ENCODE measurements at places on chromosomes 5 and 9.

DNA sequence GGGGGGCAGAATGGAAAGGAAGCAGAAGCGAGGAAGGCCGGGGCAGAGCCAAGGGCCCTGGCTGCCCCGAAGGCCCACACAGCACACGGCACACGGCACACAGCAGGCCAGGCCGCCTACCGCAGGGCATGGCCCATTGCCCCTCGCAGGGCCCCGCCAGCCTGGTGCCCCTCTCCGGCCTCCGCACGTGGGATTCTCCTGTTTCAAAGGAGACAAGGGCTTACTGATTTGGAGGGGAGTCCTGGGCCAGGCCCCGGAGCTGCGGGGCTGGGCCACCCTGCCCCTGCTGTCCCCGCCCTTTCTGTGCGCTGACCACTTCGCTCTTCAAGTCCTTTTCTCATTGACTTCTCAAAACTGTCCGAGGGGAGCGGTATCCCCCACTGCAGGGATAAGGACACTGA lies 7.7 kb upstream of the PHYKPL start:
- no peak for DNase-seq

DNA sequence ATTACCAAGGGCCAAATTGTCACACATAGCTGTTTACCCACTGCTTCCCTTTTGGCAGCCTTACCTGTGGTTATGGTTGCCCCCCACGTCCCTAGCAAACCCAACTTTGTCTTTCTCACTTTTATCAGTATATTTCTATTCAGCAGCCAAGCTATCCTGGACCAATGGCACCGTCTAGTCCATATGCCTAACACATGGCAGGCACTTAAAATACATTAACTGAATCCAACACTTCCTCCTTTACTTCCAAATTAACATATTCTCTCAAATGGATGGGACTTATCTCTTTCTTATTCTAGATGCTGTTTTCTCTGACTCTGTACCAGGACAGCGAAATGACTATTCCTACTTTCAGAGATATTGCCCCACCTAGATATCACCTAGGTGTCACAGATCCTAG lies 50.9 kb upstream of the SLC44A1 start:
- DNase-seq: no peak

GRCh38 chr5:148474025-148474511 lies 90.3 kb downstream of the FBXO38 start:
- DNase-seq: no peak

DNA sequence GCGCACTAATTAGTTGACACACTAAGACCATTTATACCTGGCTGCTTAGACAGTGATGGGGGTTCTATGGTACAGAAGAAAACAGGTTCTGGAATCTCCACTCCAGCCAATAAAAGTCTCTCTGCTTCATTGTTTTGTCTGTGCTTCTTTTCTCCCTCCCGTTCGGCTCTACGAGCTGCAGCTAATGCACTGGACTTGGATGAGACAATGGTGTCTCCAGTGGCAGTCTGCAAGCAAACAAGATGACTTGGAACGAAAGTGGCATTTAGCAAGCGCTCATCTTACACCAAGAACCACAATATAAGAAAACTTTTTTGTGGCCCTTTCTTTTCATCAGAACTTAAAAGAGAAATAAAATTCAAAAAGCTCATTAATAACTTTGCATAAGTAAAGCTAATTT lies 30.2 kb downstream of the GFM2 start:
- DNase-seq: no peak

DNA sequence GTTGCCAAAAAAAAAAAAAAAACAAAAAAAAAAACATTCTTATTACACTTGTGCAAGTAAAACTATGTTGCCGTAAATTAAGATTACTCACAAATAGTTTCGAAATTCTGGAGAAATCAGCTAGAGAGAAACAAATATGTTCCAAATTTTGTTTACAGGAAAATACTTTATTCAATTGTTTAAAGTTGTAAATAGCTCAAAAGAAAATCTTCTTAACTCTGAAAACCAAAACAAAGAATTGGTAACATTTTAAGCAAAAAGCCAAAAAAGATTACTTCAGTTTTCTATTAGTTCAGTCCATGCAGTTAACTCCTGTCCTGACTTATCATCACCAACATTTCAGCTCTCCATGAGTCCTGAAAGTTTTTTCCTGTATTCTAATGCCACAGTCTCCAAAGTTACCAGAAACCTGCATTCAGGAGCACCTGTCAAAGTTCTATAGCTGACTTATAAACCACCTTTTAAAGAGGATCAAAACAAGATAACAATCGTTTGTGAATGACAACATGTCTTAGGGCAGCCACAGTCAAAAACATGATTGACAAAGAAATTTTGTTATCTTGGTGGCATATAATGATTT lies 194.1 kb downstream of the RANBP17 start:
- DNase-seq: no peak

DNA sequence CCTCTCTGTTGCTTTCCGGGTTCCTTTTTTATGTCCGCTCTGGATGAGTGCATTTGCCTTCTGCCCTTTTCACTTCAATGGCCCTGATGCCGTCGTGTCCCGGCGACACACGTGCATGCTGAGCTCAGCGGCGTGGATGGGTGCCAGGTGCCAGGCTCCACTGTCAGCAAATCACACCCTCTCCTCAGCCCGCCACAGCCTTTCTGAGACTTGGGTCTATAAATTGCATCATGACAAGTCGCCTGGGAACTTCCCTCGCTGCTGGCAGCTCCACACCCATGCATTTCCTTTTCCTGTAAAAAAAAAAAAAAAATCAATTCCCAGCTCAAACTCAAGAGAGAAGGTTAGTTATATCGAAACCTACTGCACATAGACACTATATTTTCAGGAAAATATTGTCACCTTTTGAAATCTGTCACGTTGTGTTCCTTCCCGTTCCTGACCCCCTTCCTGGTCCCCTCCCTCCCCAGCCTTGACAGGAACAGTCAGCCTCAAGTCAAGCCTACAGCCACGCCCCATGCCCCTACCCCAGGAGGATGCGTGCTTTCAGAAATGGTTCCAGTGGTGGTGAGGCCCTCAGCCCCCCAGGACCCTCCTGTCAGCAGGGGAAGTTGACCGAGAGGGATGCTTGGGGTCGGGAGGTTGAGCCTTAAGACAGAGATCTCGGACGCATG lies 110.3 kb upstream of the PTCH1 start:
- DNase-seq: no peak

- no peak for DNase-seq
These were observed 128.4 kb downstream of the GRIA1 start for GRCh38 chr5:153618867-153619266.

DNA sequence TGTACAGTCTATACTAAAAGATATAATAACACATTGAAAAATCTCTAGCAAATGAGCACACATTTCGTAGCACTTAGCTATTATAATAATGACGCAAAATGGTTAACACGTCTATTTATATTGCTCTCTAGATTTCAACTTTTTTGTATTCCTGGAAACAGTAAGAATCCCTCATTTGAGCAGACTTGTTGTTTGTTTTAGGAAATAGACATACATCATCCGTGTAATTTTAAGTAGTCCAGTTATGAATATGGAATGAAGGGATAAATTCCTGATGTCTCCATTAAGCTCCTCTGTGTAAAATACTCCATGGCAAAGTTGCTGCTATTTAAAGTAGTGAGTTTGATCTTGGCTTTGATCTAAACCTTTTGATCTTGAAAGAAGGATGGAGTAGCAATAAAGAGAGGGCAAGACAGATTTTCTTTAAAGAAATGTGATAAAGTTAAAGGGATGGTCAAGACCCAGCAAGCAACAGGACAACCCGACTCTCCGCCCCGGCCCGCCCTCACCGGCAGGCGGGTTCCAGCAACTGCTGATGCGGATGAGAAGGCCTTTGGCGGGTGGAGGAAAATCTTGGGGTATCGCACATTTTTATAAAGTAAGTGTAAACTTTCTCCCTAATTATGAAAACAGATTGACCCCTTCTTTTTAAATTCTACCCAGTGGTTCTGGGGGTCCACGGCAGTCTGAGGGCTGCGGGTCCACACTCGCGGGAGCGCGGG lies 277.4 kb downstream of the AOPEP start:
- no peak for DNase-seq

GRCh38 chr5:131206772-131207171 lies 36.0 kb downstream of the LYRM7 start:
- no peak for DNase-seq

GRCh38 chr9:127176631-127177030 lies 54.2 kb upstream of the ANGPTL2 start:
- no peak for DNase-seq

GRCh38 chr5:157004893-157005551 lies 42.0 kb upstream of the TIMD4 start:
- no peak for DNase-seq

GRCh38 chr5:93348231-93348630 lies 232.8 kb downstream of the NR2F1-AS1 start:
- no peak for DNase-seq

DNA sequence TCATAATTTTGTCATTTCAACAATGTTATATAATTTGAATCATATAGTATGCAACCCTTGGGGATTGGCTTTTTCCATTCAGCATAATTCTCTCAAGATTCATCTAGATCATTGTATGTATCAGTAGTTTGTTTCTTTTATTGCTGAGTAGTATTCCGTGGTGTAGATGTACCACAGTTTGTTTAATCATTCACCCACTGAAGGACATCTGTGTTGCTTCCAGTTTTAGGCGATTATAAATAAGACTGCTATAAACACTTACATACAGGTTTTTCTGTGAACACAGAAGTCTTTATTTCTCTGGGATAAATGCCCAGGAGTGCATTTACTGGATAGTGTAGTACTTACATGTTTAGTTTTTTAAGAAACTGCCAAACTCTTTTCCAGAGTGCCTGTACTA lies 374.1 kb downstream of the DEPDC1B start:
- DNase-seq: no peak

GRCh38 chr5:159105145-159106053 lies 5.7 kb upstream of the EBF1 start:
- DNase-seq: no peak

- no peak for DNase-seq
These were observed 6.0 kb downstream of the INSYN2B start for GRCh38 chr5:169974121-169974770.

DNA sequence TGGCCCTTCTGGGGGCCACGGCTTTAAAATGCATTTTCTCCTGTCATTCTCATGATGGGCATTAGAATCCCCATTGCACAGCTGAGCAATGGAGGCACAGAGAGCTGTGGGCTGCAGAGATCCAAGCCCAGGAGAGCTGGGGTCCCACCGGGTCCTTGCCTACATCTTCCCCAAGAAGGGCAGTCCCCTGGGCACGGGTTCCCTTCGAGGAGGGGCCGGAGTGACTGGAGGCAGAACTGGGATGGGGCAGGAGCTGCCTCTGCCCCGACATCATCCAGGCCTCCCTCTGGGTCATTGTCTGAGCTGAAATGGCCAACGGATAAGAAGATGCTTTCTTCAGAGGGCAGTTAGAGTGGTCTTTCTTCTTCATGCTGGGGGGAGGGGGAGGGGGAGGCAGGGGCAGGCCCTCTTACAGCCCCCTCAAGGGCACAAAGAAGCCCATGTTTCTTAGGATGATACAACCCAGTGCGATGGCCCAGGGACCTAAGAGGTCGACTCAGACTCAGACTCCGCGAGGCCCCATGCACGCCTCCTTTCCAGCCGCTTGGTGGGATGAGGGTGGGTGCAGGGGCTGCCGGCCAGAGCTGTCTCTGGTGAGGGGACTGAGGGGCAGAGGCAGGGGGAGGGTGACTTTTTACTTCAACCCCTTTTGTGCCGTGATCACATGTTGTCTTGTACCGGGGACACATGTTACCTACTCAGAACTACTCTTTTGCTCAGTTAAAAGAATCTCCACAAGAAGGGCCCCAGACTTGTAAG lies 112.4 kb upstream of the IRX2 start:
- no peak for DNase-seq

GRCh38 chr5:33801292-33801691 lies 90.5 kb downstream of the ADAMTS12 start:
- no peak for DNase-seq

DNA sequence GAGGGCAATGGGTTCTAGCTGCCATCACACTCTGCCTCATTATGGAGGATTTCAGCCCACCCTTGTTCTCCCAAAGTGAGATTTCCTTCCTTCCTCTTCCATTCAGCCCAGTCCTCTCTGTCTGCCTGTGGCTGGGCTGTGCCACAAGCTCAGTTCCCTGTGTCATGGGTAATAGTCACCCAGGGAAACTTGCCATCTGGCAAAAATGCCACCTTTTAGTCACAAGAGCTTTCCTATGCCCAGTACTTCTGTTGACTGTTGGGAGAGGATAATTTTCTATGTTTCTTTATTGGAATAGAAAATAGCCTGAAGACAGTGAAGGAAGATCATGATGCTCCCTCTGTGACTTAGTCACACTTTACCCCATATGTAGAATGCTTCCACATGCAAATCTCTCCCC lies 71.4 kb downstream of the TLR4 start:
- no peak for DNase-seq

GRCh38 chr5:74766418-74766848 lies 484 bp downstream of the GFM2 start:
- peak; percentile 30 for DNase-seq

- no peak for DNase-seq
These were observed 78.3 kb upstream of the POU5F2 start for GRCh38 chr5:93819668-93820067.

- no peak for DNase-seq
These were observed 267.6 kb downstream of the KCTD16 start for GRCh38 chr5:144438237-144438636.

DNA sequence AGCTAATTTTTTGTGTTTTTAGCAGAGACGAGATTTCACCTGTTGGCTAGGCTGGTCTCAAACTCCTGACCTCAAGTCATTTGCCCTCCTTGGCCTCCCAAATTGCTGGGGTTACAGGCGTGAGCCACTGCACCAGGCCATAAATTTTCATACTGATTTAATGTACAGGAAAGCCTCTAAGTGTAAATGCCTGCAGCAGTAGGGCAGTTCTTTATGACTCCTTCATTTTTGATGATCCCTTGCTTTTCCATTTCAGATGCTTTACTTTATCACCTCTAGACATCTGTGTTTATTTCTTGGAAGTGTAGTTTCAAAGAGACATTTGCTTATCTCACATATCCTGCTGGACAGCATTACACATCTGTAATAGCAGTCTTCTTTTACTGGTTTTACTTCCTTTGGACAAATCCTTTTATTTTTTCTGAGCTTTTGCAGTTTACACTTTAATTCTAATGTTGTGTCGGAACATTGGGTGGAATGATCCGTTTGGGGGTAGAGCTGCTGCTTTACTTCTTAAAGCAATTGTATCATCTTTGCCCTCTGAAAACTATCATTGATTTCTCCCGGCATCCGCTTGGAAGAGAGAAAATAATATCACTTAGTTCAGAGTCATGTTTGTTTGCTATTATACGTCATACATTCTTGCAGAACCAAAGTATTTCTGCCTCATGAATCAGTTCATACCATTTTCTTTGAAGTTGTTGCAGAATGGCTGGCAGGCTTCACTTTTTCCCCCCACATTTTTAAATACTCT lies 36.0 kb downstream of the SCGB3A1 start:
- no peak for DNase-seq

GRCh38 chr5:157540124-157540523 lies 35.5 kb downstream of the ADAM19 start:
- DNase-seq: no peak

- no peak for DNase-seq
These were observed 180.8 kb downstream of the HSD17B3 start for GRCh38 chr9:96121136-96121535.

DNA sequence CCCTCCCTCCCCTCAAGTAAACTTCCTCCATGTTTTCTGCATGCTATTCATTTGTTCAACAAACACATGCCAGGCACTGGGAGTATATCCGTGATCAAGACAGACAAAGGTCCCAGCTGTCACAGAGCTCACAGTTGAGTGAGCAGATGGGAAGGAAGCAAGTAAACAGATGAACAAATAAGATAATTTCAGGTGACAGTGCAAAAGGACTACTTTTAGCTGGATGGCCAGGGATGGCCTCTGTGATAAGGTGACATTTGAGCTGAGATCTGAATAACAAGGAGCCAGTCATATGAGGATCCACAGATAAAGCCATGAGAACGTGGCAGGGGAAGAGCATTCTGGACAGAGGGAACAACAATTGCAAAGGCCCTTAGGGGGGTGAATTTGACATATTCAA lies 121.7 kb upstream of the RAD23B start:
- no peak for DNase-seq

All from HL-60 (cell line).